CD4-positive, alpha-beta T cell treated with Interleukin-1 beta for 1 hour (primary cell): ENCODE measurements at places on chromosomes 1 and 21.

GRCh38 chr1:108502138-108502537, 52.0 kb downstream of the NBPF6 start:
- no peak for DNase-seq

DNA sequence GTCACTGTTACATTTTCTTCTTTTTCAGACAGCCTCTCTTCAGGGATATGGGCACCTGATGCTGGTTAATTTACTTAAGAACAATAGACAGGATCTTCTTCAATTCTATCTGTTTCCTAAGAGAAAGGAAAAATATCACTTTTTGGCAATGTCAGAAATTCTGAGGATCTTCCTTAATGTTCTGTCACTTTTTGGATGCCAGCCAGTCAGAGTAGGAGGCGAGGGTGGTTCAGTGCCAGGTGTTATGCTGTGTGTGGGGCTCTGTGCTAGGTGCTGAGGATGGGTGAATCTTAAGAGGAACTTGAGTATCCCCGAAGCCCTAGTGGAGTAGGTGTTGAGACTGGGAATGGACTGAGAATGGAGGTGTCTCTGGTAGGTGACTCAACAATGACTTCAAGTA, 133.5 kb downstream of the UCK2 start:
- DNase-seq, result no peak

- DNase-seq, result no peak
These were observed 4.7 kb downstream of the OR2B11 start for GRCh38 chr1:247453245-247453644.

DNA sequence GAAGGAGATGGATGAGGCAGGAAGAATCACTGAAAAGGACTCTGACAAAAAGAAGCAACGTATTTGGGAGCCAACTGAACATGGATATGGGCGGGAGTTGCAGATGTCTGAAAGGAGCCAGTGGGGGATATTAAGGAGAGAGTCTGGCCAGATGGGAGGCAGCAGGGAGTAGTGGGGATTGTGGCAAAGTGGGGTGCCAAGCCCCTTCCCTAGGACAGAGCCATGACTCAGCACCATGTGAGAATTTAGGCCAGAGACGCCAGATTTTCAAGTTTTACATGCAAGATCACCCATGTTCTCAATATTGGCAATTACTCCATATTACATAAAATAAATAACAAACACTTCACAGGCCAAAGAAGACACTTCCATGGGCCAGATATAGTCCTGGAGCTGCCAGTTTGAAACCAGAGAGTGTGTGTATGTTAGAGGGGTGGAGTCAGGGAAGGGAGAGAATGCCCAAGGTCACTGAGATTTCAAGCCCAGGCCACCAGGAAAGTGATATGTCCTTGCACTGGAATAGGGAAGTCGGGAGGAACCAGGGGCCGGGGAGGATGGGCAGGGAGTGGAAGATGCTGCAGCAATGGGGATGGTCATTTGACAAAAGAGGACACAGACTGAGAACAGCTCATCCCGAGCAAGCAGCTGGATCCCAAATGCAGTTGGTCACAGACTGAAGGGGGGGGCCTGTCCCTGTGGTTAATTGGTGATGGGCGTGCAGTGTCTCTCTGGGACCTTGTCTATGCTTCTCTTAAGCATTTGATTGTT, 23.5 kb downstream of the TMEM51 start:
- no peak for DNase-seq

- DNase-seq, result peak; percentile 18
These were observed 546 bp downstream of the ELOVL1 start for GRCh38 chr1:43367026-43367903.

GRCh38 chr1:114015075-114015474, 35.8 kb downstream of the OLFML3 start:
- no peak for DNase-seq

DNA sequence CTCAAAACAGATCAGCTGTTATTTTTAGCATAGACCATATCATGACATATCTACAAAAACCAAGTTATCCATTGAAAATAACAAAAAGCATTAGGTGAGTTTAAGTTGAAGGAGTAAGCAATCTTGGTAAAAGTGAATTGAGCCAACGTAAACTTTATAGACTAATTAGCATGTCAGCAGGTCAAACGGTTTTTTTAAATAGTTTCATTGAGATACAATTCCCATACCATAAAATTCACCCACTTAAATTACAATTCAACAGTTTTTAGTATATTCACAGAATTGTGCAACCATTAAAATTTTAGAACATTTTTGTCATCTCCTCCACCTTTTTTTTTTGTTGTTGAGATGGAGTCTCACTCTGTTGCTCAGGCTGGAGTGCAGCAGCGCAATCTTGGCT, 92.1 kb downstream of the TGFBR3 start:
- DNase-seq, result no peak

DNA sequence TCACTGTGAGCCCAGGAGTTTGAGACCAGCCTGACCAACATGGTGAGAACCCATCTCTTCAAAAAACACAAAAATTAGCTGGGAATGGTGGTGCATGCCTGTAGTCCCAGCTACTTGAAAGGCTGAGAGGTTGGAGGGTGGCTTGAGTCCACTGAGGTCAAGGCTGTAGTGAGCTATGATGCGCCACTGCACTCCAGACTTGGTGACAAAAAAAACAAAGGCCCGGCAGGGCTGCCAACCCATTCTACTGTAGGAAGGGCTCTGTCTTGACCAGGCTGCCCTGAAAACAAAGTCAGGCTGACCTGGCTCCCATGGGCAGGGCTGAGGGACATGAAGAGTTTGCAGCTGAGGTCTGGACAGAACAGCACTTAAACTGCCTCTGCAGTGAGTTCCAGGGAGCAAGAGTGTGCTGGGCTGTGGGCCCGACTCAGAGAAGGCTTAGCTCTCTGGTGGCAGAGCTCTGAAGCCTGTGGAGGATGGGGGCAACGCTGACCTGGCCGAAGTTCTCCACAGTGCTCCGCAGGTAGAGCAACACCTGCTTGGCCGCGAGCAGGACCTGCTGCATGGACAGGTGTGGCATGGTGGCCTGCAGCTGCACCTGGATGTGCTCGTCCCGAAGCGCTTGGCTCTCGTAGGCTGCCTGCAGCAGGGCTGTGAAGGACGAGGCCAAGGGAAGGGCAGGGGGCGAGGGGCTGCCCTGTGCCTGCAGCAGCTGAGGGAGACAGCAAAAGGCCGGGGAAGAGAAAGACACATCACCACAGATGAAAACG, 42.4 kb downstream of the URB1 start:
- DNase-seq, result no peak

GRCh38 chr1:47893412-47893811, 103.8 kb downstream of the TRABD2B start:
- DNase-seq, result no peak
